ENCODE measurements at places on chromosomes 3 and 15. TPM values are rescaled to one million over a fixed set of nuclear protein-coding genes. Genes with fewer than 3 reads are reported as not detected.

The ROBO2 gene
- not detected for total RNA-seq

The FANCD2OS gene
- total RNA-seq, result not detected

The LRRC58 gene
- 40.8 TPM for total RNA-seq

The PPP4R2 gene
- total RNA-seq, result 121 TPM

The FOXB1 gene
- 0.63 TPM for total RNA-seq

The CKMT1B gene
- total RNA-seq, result 0.27 TPM

The SUSD5 gene
- total RNA-seq, result not detected

The RMDN3 gene
- total RNA-seq, result 43.4 TPM

The CDC25A gene
- total RNA-seq, result 58.2 TPM

The CHDH gene
- total RNA-seq, result 0.42 TPM

The ANKDD1A gene
- total RNA-seq, result 2.2 TPM

The REC114 gene
- total RNA-seq, result not detected

The ANKRD34C gene
- not detected for total RNA-seq

The GNAT1 gene
- not detected for total RNA-seq

The GOLGA6L7 gene
- not detected for total RNA-seq

The PCLAF gene
- total RNA-seq, result 93.0 TPM

The ANKUB1 gene
- not detected for total RNA-seq

The FRMD5 gene
- 1.0 TPM for total RNA-seq

The HCN4 gene
- total RNA-seq, result not detected

The SV2B gene
- total RNA-seq, result 0.04 TPM

The CCDC33 gene
- not detected for total RNA-seq

The ZPLD1 gene
- not detected for total RNA-seq

The TLR9 gene
- 0.50 TPM for total RNA-seq

The FAM174B gene
- total RNA-seq, result 4.9 TPM

The SNTN gene
- total RNA-seq, result not detected

The TMIE gene
- total RNA-seq, result 0.30 TPM

The AQP9 gene
- 0.06 TPM for total RNA-seq

The NUSAP1 gene
- total RNA-seq, result 118 TPM

The CELF6 gene
- 0.23 TPM for total RNA-seq

The CYP8B1 gene
- not detected for total RNA-seq

The BFSP2 gene
- total RNA-seq, result not detected

The CPA3 gene
- not detected for total RNA-seq

Data from activated CD8-positive, alpha-beta memory T cell treated with anti-CD3 and anti-CD28 coated beads for 36 hours (primary cell).